ENCODE measurements at places on chromosomes 4 and X.

DNA sequence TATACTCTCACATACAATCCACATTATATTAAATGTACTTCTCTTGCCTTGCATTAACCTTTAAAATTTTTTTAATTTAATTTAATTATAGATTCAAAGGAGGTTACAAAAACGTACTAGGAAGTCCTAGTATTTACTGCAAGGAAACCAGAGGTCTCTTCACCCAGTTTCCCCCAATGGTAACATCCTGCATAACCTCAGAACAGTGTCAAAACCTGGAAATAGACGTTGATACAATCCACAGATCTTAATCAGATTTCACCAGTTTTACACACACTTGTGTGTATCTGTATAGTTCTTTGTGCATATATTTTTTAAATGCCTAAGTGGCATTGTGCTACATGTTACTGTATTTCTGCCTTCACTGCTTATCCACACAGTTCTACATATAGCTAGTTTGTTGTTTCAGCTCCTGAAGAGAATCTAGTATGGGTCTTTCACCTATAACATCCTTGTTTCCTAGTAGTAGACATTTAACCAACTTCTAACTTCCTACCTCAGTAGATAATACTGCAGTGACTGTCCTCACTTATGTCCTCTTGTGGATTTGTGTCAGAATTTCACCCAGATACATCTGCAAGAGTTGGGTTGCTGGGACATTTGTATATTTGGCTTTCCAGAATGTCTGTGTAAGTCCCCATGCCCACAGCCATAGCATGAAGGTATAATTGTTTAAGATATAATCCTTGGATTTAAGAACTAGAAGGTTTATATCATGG is 103.2 kb downstream of the NFKB1 start:
- DNase-seq, result no peak

GRCh38 chr4:126182786-126183185 is 868.0 kb downstream of the FAT4 start:
- no peak for DNase-seq

DNA sequence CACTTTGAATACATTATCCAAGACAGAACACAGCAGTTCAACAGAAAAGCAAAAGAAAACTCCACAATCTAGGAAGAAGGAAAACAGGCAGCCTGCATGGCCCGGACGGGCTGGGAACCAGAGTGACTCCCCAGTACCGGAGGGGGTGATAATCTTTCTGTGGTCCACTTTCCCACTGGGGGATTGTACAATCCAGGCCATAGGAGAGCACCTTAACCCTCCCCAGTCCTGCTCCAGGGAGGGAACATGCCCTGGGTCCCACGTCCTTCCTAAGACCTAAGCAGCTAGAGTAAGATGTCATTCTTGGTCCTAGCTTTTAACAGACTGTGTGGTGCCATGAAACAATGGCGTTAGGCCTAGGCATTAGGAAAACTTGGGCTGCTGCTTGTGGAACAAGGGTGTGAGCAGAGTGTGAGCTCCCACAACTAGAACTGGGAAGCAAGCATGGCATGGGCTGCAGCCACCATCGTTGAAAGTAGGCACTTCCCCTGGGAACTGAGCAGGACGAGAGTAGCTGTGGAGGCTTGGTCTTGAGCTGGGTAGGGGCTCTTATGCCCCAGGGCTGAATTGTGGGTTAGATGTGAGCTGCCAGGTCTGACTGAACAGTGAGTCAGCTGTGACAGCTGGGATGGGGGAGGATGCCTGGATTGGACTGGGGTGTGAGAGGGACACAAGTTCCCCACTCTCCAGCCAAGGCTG is 42.4 kb downstream of the NAT8L start:
- DNase-seq, result no peak

DNA sequence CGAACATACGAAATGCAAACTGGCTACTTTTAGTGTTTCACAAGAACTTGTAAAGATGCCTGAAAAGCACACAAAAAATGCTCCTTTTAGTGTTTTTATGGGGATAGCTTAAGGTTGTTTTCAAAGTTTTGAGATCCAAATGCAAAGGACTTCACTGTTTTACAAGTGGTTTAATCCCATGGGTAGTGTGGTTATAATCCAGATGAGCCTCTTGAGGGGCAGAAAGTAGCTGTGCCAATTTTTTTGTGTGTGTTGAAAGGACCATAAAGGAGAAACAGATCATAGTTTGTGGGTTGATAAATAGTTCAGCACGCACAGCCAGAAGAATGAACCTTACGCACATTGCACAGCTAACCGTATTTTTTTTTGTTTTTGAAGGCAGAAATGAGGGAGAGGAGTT is 126.9 kb upstream of the GIMD1 start:
- no peak for DNase-seq

DNA sequence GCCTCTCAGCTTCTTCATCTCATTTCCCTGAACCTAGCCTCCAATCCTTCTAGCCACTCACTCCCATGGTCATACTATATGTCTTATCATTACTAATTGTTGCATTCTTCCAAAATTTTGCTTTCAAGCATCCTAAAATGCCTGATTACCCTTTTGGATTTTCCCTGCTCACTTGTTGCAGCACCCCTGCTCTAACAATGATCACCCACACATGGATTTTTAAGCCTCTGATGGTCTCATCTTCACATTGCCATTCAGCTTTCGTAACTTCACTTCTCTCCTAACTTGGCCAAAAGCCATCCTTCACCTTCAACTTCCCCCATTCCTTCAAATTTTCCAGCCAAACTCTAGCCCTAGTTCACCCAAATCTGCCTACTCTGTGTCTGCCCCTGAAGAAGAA is 33.8 kb upstream of the MGST2 start:
- no peak for DNase-seq

DNA sequence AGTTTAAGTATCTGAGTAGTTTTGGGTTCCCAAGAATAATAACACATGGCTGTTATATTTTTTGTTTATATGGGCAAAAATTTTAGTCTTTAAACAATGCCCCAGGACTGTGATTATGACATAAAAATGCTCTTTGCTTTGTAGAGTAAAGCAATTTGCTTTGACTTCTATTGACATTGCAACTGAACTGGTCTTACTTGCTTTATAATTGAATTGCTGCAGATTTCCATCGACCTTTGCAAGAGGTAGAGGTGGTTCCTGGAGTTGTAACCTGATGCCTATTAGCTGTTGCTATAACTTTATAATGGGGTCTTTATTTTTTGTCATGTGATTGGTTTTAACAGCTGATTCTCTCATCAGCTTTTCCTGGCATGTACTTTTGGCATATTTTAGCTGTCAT is 302.9 kb downstream of the ARHGAP10 start:
- DNase-seq, result no peak

- no peak for DNase-seq
Observed at GRCh38 chrX:68461093-68461492, 27.8 kb upstream of the OPHN1 start.

DNA sequence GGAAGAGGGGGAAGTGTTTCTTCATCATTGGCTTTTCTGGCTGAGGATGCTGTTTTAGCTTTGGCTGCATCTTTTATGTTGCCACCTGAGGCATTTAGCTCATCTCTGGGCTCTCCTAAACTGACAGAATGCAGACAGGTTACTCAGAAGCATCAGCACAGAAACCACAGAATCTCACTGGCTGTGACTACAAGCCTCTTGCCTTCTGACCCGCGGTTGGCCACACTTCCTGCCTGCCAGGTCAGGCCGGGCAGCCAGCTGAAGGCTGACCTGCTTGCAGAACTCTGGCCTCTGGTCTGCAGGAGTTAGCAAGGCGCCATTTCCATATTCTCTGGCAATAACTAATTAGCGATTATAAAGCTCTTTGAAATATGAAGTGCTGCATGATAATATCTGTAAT is 366.5 kb downstream of the MID1IP1 start:
- DNase-seq, result no peak
